NCI-H226 (cell line): ENCODE measurements at places on chromosomes 7 and 10.

- DNase-seq = peak; percentile 45
Observed at GRCh38 chr7:135672560-135673359, 10.4 kb downstream of the STMP1 start.

GRCh38 chr7:21086688-21087087 is 300.0 kb upstream of the SP8 start:
- no peak for DNase-seq

GRCh38 chr7:117567781-117568180 is 88.0 kb downstream of the CFTR start:
- no peak for DNase-seq

GRCh38 chr7:23277359-23277989 is 21.7 kb upstream of the MALSU1 start:
- DNase-seq = peak; percentile 70

DNA sequence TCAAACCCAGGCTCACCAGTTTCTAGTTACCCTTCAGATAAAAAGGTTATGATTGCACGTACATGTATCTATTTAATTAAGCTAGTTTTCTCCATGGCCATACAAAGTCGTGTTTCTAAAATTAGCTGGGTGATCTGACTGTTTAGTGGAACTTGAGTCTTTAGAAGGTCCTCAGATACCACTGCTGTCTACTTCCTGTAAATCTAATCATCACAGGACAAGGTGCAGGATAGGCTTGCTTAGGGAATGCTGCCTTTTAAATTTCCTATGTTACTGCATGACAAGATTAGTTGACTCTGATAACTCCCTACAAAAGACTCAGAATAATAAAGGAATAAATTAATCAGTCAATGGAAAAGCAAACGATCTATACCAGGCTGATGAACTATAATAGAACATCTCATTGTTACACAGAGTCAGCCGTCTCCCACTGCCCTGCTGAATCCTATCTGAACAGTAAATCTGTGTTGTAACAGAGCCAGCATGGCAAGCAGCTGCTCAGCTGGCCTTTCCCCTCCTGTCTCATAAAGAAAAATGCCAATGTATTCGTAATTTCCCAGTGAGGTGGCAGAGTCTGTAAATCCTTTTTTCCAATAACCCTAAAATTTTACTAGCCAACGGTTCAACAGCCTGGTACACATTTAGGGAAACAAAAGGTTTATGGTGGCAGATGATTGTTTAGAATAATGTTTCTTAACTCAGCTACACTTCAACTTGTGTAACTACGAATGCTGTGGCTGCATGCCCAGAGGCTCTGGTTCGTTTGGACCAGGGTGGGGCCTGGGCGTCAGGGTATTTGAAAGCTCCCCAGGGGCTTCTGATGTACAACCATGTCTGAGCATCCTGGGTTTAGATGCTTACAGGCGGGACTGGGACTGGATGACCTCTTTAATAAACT is 318.0 kb downstream of the PAXIP1 start:
- no peak for DNase-seq

GRCh38 chr10:27659786-27660185 is 85.8 kb downstream of the MKX start:
- no peak for DNase-seq

GRCh38 chr7:142000244-142000643 is 4.6 kb downstream of the MGAM start:
- DNase-seq = peak; percentile 68

DNA sequence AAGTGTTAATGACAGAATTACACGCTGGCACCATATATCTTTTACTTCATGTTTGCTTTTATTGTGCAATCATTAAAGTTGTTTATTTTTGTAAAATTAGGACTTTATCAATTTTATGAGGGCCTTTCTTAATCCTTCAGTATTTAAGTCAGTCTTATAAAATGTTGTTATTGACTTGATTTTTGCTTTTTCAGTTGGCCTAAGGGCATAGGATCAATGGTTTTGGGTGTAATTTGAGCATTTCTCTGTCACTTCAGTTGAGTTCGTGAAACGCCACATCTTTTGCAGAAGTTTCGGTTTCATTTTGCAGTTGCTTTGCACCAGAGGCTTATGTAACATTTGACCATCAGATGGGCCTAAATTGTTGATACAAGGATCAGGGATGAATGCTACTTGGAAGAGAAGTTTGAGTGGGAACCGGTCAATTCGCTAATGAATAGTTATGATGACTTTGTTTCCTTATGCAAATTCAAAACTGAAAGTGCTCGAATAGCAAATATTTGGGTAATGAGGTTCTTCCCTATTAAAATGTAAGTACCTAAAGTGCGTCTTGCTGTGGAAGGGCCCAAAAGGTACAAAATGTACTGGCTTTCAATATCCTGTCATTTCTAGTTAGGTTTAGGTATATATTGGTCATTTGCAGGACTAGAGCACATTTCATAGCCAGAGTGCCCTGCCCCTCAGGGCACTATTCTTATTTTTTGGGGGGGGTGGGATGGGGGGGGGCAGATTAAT is 340.9 kb downstream of the LRMDA start:
- DNase-seq = no peak

DNA sequence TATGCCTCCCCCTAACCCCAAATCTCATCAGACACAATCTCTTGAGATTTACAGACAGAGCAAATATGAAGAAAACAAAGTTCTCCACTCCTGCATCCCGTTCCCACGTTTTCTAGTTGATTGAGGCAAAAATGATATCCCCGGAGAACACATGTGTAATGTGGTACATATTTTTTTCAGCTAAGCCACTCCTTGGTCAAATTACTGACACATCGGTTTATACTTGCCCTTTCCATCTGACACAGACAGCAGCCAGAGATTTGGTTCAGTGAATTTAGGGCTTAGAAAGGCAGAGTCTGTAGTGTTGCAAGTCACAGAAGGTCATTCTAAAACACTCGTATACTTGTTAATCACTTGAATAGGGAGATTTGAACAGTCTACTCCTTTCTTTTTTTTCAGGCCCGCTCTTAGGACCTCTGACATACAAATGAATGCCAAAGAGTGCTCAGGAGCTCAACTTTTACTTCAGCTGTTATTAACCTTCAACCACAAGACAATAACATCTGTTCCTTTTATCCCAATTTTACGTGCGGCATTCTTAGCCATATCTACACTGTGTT is 1.8 kb upstream of the DDX50 start:
- DNase-seq = no peak

DNA sequence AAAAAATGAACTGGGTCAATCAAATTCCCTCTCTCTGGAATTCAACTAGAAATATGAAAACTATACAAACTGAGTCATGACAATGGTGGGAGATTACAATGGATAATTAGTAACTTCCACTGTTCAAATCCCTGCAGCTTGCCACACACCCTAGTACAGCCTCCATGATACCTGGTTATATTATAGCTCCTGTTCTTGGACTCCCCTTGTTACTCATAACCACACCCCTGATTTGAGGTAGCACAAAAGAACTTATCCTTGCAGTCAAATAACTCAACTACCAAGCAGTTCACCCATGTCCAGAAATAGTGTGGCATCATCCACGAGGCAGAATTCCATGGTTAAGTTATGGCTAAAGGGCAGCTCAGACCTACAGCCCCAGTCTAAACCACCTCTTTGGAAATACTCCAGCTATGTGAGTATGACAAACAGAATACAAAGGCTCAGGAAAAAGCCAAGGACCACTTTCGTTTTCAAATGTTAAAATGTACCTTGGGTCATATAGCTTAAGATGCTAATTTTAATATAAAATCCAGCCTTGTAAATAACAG is 164.7 kb downstream of the CPEB3 start:
- DNase-seq = peak; percentile 57

DNA sequence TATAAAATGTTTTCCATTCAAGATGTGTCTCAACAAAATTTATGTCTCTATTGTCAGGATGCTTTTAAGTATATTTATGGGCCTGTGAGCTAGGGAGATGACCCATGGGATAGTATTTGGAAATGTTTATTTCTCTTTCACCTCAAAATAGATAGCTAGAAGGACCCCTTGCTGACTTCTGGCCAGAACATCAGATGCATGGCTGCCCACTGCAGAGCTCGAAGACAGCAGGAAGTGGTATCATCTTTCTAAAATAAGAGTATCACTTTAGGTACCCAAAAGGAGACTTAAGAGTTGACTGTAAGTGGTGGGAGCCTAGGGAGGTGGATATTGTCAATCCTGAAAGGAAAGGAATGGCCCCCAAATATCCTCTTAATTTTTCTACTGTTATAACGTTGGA is 264.4 kb downstream of the NEBL start:
- DNase-seq = no peak

DNA sequence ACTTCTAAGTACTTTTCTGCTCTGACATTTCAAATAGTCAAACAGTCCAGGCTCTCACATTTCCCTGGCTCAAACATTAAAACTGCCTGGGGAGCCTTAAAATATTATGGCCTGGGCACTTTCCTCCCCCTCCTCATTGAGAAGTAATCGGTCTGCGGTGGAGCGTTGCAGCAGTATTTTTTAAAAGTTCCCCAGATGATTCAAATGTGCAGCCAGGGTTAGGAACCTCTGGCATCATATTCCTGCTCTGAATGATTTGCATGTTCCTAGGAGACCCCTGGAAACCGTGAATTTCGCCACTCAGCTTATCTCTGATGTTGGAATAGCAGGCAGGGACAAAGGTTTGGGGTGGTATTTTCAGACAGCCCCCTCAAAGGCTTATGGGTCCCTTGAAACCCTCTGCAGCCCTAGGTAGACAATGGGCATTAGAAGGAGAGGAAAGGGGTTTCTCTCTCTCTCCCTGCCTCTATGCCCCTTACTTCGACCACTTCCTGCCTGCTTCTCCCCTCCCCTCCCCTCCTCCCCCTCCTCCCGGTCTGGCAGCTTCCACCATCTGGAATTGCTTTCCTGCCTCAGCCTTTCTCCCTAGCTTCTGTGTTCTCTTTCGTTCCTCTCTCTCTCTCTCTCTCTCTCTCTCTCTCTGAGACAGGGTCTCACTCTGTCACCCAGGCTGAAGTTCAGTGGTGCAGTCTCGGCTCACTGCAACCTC is 622.2 kb downstream of the GALNT17 start:
- no peak for DNase-seq
